Foreskin keratinocyte (primary cell): ENCODE measurements at places on chromosomes 3 and 15. TPM values are rescaled to one million over a fixed set of nuclear protein-coding genes. Genes with fewer than 3 reads are reported as not detected.

- no peak for DNase-seq
Observed at GRCh38 chr3:66856533-66856932, 141.6 kb upstream of the KBTBD8 start.

- DNase-seq = no peak
Observed at GRCh38 chr15:67878712-67879206, 38.9 kb upstream of the RNU6-1 start.

GRCh38 chr3:38127611-38128302, 9.2 kb downstream of the ACAA1 start:
- DNase-seq = no peak

GRCh38 chr3:45154641-45155147, 8.5 kb upstream of the CDCP1 start:
- peak; percentile 96 for DNase-seq

- DNase-seq = no peak
Observed at GRCh38 chr15:101058735-101059134, 139.6 kb downstream of the LRRK1 start.

DNA sequence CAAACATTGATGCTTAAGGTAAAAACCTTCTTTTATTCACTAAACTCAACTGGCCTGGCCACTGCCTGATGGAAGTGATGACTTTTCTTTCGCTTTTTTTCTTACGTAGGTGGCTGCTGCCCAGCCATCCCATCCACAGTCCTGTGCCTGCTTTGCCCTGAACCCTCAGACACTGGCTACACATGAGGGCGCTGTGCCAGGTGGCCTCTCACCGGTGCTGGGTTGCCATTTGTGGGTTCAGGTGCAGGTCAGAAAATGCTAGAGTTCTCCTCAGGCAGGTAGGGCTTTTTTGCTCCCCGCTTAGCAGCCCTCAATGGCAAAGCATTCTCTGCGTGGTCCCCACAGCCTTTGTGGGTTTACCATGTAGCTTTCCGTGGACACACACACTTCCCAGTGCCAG, 88.3 kb upstream of the PRR23E start:
- no peak for DNase-seq

DNA sequence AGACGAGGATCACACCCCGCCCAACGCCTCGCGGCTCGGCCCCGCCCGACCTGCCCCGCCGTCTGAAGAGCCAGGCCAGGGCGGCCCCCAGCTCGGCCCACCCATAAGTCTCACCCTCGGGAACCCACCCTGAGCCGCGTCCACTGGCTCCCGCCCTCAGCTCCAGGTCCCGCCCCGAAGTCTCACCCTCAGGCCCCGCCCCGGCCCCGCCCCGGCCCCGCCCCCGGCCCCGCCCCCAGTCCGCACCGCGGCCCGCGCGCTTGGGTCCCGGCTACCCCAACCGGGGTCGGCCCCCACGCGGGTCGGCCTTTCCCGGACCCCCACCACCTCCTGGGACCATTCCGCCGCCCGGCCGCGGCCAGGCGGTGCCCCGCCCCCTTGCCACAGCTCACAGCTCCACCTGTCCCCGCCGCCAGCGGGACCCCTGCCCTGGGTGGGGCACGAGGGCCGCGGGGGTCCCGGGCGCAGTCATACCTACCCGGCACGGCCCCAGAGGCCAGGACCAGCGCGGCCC, 489 bp downstream of the CSPG5 start:
- DNase-seq = no peak

Gene NSUN3
- 1.6 and 2.0 TPM in 2 replicates for polyA plus RNA-seq

DNA sequence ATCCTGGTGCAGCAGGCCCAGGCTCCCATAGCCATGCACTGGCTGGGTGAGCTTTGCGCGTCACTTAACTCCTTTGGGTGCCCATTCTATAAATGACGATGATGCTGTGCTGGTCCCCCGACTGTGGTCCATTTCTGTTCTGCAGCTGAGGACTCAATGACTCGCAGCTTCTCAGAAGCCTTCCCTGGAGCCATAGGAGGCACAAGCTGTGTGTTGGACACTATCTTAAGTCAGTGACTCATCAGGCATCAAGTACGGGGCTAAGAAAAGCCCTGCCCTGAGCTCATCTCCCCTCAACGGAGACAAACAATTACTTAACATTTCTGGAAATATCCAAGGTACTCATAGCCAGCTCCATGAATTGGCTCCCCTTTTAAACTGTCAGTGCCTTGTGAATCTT, 13.8 kb upstream of the MUSTN1 start:
- peak; percentile 45 for DNase-seq

- no peak for DNase-seq
Observed at GRCh38 chr3:177554895-177555759, 357.8 kb upstream of the TBL1XR1 start.

DNA sequence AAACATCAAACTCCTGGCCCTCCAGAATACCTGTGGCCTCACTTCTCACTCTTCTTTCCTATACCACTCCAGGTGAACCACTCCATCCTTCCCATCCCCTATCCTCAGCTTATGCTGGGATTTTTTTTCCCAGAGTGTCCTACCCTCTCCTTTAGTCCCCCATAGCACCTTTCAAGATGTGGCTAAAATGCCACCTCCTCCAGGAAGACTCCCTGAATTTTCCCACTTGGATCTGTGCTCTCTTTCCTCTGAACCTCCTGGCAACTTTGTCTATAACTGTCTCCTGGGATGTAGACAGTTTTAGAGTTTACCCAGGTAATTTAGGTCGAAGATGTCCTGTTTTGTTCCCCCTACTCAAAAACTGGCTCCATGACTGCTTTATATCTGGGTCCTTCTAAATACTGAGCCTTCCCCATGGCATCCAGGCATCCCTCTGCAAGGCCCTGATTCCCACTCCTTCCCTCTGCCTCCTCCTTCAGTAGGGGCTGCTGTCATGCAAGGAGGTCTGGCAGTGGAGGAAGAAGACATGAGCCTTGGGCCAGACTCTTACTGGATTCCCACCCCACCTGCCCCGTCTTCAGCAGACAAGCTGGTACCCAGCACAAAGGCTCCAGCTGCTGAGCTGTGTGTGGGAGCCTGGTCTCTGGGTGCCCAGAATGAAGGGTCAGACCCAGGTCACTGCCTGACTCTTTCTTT, 161.5 kb downstream of the SMAD6 start:
- DNase-seq = no peak

GRCh38 chr15:65512807-65513416, 4.6 kb downstream of the DPP8 start:
- no peak for DNase-seq

DNA sequence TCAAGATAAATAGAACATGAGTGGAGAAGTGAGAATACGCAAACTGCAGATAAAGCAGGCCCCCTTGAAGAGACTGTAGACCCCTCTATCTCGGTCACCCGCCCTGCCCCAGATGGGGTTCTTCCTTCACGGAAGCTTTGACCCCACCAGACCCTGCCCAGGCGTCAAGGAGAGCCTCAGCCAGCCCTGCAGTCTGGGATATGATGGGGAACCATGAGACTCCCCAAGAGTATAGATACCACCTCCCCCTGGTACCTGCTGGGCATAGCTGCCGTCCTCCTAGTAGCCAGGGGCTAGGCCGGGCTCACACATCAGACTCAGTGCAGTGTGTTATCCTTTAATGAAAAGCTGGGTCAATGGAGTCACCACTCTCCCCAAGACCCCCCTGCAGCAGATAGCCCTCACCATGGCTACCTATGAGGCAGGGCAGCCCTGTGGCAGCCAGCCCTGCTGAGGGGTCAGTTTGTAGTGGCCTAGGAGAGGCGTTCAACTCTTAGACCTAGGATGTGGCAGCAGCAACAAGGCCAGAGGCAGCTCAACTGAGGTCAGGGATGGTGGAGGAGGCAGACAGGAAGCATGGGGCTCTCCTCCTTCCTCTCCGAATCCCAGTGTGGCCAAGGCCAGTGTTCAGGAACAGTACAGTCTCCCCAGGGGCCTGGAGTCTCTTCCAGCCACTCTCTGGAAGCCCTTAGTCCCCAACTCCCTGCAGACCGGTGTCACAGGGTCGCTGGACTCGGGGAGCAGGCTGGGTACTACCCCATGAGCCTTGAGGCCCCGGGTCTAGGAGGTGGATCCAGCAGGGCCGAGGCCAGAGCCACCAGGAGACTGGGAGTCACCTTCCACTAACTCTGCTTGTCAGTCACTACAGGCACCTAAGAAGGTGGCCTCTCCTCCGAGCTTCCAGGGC, 26.1 kb downstream of the PLXNB1 start:
- DNase-seq = no peak

Gene TIMP4
- polyA plus RNA-seq = 0.09 and 0.13 TPM in 2 replicates

Gene ATP13A5
- not detected in 2 replicates for polyA plus RNA-seq

DNA sequence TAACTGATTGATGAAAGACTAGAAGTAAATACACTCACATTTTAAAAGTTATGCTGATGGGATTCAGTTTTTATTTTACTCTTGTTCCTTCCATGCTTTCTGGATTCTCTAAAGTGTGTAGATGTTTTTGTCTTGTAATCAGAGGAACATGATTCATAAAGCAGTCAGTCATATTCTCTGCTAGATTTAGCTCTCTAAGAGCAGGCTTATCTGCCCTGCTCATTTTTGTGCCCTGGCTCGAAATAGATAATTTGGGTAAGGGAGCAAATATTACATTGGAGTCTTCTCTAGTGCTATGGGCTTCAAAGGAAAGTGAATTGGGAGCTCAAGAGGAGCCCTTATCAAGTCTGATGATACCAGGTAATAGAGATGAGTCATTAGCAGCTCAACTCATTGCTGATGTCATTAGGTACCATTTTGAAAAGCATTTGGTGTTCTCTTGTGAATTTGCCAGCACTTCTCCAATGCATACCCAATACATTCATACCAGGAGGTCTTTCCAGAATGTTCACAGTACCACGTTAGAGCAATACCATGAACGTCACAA, 27.7 kb downstream of the SACM1L start:
- DNase-seq = no peak

DNA sequence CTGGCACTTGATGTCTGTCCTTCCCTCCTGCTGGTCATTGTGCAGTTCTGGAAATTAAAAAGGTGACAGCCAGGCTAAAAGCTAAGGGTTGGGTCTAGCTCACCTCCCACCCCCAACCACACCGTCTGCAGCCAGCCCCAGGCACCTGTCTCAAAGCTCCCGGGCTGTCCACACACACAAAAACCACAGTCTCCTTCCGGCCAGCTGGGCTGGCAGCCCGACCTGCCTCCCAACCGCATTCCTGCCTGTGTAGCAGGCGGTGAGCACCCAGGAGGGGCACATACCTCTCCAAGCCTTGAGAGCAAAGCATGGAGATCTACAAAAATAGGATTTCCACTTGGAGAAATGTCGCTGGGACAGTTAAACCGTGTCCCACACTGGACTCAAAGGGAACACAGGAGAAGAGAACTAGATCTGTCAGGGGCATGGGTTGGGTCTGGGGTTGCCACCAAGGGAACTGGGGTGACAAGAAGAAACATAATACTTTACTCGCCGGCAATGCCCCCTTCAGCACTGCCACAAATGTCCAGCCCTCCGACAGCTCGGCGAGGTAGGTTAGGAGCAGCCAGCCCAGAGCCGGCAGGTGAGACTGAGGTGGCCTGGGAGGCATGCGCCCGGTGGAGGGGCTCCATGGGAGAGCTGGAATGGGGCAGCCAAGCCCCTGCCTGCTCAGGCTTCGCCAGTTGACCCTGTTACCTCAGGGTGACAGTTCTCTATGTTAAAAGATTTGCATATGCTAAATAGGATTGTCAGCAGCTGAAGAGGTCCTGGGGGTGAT, 52.2 kb downstream of the EXOG start:
- no peak for DNase-seq

DNA sequence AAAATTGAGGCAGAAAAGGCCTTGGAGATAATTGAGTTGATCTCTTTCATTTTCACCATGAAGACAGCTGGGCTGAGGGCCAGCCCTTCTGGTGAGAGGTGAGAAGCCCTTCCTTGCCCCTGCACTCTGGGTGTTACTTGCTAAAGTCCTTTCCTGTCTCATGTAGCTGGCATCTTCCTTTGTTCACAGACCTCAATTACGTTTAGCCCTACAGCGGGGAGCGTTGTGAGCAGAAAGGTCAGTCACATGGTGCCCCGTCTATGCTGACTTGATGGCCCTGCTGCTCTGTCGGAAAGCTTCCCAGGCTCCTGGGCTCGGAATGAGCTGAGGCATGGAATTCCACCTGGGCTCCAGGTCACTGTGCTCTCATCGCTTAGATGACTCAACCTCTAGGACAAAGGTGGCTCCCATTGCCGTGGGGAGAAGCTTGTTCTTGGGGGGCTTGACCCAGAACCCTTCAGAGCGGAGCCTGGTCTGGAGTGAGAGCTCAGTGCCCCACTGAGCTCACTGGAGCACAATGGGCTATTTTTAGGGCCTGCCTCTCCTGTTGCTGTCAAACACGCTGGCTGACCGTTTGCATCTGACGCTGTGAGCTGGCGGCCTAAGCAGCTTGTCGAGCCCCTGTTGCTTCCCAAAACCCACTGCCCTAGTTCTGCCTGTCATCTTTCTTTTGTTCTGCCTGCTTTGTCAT, 47.0 kb downstream of the RPLP1 start:
- no peak for DNase-seq

DNA sequence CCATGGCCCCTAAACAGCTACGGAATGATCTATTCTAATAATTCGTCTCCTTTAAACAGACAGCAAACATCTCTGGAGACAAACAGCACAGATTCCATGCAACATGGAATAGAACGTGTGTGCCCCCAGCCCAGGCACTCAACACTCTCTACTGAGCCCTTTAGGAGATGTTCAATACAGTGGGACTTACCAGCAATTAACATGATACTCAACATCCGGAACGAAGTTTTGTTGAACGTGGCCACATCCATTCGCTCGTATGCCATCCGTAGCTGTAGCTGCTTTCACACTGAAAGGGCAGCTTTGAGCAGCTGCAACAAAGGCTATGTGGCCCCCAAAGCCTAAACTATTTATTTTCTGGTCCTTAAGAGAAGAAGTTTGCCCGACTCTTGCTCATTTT, 3.5 kb downstream of the ADAMTS17 start:
- no peak for DNase-seq

DNA sequence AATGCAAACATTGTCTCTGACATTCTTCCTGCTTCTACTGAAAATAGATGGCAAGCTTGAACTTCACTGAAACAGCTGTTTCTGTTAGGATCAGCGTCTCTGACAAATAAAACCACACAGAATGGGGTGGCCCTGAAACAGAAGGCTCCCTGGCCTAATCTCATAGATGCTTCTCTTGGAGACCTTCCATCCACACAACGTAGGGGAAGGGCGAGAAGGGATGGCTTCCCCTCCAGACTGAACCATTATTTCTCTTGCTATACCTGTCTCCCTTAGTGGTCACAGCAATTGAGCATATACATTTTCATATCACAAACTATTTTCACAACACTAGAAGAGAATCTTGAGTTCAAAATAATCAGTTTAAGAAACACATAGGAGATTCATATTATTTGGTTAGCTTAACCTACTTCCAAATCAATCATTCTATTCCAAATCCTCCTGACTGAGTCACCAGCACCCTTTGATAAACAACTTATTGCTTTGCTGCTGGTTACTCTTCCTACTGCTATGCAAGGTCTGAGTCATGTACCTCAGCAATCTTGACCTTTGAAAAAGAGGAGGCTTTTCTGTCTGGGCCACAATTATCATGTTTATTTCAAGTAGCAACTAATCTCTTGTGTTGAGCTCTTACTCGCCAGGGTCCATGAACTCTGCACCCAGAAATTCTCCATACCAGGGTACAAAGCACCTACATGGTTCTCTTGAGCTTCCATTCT, 45.5 kb downstream of the CBLB start:
- DNase-seq = peak; percentile 84

DNA sequence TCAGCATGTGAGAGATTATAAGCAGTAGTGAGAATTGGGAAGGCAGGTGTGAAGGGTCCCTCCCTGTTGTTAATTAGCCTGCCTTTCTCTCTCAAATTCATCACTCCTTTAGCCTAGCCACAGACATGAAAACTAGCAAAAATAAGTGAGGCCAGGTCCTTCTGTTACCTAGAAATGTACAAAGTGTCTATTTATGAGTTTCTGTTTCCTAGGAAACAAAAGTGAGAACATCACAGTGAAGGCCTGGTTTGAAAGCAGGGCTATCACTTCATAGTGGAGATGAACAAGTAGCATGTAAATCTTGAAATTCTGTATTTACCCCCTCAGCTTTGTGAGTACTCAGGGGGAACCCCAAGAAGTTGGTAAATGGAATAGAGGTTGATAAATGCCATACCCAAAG, 78.2 kb upstream of the UMPS start:
- no peak for DNase-seq
